Cerebellum (tissue), 4 donors: ENCODE measurements at places on chromosomes 7 and 10.

DNA sequence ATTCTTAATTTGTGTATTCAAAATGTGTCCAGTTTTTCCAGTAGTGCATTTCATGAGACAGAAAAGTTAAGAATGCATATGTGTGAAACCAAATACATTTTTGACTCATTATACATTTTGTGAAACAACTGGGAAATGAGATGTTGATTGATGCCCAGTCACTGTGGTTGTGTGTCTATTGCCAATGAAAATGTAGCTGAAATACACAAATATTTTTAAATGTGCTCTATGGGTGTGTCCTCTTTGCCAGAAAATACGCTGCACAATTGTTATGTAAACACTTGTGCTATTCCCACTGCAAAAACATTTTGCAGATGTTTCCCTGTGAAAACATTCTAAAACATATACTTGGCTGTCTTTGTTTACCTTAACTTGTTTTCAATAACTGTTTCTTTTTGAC is 395.2 kb downstream of the TFEC start:
- DNase-seq, result no peak

GRCh38 chr7:55073051-55073511 is 54.3 kb downstream of the EGFR start:
- DNase-seq, result no peak

DNA sequence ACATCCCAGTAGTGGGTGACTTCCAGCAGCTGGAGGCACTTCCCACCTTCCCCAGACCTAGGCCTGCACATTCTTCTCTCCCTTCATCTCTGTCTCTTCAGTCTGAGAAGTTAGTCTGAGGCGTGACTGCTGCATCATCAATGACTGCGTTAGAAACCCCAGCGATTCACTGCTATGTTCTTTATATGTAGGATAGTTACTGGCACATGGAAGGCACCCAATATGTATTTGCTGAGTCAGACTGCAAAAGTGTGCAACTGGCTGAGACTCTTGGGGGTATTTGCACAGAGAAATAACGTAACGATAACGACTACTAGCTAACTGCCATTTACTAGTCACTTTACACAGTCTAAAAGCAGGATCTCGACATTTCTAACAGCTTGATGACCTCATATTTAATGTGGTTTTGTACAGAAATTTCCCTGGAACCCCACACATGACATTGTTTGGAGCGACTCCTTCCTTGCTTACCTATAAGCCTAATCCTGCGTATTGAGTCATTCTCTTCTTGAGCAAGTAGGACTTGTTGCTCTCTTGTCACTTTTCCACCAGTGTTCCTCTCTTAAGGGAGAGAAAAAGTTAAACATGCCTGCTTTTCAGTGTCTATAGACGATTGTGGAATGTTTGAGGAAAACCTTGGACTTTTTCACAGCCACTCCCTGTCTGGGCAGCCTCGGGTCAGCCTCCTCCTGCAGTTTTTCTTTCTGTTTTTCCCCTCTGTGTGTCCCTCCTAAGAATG is 45.5 kb downstream of the THNSL1 start:
- no peak for DNase-seq

GRCh38 chr7:6558837-6559236 is 7.6 kb upstream of the GRID2IP start:
- no peak for DNase-seq

DNA sequence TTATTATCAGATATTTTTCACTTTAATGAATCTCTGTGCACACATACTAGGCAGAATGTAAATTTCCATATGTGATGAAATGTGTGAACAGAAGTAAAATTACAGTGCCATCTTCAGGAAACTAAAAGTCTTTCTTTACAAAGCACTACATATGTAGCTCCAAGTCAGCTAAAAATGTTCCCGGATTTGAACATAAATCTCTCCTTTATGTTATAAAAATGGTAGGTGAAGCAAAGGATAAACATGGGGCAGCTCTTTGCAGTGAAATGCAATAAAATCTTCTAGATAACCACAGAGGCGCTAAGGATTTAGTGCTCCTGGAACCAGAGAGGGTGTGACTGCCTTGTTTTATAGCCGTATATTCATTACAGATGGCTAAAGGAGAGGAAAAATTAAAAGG is 104.9 kb upstream of the C7orf33 start:
- no peak for DNase-seq
